ENCODE measurements at places on chromosomes 7 and 10.

GRCh38 chr10:114079421-114079820 is 35.8 kb downstream of the ADRB1 start:
- DNase-seq, result no peak

DNA sequence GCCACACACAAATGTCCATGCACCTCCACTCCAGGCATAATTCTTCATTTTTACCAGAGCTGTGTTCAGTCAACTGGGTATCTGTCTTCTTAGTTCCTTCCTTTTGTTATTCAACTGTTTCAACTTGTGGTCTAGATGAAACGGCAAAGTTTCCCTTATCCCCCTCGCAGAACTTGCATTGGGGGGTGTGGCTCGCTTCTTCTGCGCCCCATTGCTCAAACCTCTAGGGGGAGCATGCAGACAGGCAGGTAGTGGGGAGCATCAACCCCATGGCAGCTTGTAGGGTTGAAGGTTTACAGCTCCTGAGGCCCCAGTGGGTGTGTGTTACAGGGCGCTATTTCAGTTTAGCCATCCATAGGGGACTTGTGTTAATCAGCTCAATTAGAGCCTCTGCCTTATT is 38.3 kb upstream of the COBL start:
- DNase-seq, result no peak

DNA sequence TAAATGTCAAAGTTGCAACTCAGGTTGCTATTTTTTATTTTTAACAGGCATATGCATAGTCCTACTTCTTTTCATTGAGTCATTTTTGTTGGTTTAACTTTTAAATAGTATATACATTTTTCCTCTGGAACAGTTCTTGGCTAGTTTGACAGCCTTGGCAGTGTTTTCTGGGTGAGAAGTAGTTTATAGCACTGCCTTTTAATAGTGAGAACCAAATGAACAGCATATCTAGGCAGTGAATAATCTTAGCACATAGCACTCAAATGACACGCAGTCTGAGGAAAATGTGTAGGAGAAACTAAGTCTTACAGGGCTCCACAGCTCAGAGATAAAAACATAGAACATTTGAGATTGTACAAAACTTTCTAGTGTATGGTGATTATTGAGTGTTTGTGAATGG is 265.5 kb upstream of the POT1 start:
- DNase-seq, result no peak

- no peak for DNase-seq
Observed at GRCh38 chr10:102634686-102635085, 9.6 kb upstream of the TRIM8 start.

- DNase-seq, result no peak
Observed at GRCh38 chr10:55629793-55630490, 731.1 kb downstream of the ZWINT start.

GRCh38 chr7:12827920-12828319 is 140.5 kb downstream of the ARL4A start:
- DNase-seq, result no peak

- DNase-seq, result no peak
Observed at GRCh38 chr7:107344286-107344685, 125.6 kb upstream of the GPR22 start.

DNA sequence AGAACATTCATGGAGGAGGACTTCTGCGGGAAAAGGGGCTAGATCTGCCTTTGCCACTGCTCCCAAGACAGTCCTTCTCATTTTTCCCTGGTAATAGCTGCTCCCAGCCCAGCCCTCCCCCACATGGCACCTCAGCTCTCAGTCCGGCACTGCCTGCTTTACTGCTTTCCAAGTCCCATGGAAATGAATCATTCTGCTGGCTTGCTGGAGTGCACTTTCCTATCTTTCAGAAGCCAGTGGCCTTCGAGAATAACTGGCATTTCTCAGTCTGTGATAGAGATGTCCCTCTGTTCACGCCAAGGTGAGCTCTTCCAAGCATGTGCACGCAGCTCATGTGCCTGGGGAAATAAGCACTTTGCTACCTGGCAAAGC is 61.4 kb downstream of the SYPL1 start:
- DNase-seq, result no peak

GRCh38 chr10:97849103-97849686 is 448 bp upstream of the GOLGA7B start:
- DNase-seq, result no peak

- no peak for DNase-seq
Observed at GRCh38 chr7:152709287-152710152, 33.6 kb upstream of the XRCC2 start.
